AG09309 (cell line): ENCODE measurements at places on chromosomes 7 and 10.

- DNase-seq: no peak
These were observed 6.6 kb upstream of the PON1 start for GRCh38 chr7:95330961-95331337.

DNA sequence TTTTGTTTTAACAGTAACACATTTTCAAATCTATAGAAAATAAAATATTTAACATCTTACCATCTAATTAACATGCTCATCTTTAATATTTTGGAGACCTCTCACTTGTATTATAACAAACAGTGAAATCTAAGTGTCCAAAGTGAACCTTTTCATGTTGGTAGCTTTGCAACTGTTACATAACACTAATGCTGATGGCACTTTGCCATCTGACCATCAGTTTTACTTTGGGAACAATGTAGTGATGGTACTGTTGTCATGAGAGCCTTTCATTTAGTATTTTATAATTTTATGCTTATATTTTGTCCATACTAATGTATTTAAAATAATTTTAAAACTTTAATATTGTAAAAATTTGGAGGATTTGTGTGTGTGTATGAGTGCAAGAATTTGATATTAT is 1017.0 kb upstream of the KCND2 start:
- DNase-seq: no peak

DNA sequence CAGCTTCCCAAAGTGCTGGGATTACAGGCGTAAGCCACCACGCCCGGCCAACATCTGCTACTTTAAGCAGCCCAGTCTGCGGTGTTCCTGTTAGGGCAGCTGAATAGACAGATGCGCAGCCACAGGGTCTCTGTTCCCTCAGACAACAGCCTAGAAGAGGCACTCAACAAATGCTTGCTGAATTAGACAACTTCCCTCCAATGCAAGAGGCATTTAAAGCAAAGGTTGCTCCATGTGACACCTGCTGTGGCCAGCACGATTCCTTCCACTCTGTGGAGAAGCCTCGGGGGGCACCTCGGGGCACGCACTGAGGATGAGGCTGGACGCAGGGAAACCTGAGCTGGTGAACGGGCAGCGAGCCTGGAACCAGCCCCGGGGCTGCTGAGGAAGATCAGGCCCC is 237.8 kb downstream of the MAD1L1 start:
- DNase-seq: no peak

DNA sequence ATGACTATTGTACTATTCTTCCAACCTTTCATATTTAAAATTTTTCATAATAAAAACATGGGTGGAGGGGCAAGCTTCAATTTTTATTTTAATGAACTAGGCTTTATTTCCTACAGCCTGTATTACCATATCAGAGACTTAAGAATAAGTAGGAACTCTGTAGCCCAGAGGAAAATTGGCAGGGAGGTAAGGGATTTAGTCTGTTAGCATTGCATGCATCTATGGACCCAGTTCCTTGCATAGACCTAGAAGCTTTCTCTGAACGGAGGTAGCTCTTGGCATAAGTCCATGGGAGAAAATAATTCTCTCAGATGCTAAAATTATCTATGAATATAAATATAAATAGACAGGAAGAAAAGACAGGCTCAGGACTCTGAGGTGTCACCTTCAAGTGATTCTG is 31.4 kb upstream of the CCDC6 start:
- DNase-seq: no peak

- DNase-seq: no peak
These were observed 63.4 kb upstream of the SRPK2 start for GRCh38 chr7:105452085-105452484.

GRCh38 chr7:130458257-130458656 is 17.4 kb upstream of the CEP41 start:
- no peak for DNase-seq

- no peak for DNase-seq
These were observed 34.0 kb upstream of the JCAD start for GRCh38 chr10:30093303-30093950.

DNA sequence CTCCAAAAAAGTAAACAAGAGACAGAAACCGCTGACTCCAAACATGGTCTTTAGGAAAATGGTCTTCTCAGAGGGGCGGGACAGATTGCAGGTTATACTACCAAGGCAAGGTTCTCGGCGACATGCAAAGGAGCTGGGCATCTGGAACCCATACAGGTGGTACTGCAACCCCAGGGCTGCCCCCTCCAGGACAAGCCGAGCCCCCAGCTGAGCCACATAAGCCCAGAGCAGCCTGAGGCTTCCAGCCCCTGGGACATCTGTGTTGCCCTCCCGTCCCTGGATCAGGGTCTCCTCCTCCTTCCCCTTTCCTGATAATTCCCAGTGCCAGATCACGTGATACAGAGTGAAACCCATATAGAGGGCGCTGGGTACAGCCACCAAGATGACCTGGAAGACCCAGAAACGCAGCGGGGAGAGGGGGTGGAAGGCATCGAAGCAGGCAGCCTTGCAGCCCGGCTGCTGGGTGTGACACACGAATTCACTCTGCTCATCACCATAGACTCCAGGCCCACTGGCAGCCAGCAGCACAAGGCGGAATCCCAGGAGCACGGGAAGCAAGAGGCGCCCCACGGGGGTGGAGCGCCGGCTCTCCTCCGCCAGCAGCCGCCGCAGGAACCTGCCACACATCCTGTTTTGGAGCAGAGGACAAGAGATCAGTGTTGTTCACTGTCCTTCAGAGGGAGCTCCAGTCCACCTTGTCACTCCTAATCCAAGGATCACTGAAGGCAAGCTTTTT is at the start of gene GJC3:
TSS of gene GJC3 (minus strand) at position 627 of the 736 bp plus-strand sequence. CDS start at position 627, 0 bp downstream.
- DNase-seq: no peak

DNA sequence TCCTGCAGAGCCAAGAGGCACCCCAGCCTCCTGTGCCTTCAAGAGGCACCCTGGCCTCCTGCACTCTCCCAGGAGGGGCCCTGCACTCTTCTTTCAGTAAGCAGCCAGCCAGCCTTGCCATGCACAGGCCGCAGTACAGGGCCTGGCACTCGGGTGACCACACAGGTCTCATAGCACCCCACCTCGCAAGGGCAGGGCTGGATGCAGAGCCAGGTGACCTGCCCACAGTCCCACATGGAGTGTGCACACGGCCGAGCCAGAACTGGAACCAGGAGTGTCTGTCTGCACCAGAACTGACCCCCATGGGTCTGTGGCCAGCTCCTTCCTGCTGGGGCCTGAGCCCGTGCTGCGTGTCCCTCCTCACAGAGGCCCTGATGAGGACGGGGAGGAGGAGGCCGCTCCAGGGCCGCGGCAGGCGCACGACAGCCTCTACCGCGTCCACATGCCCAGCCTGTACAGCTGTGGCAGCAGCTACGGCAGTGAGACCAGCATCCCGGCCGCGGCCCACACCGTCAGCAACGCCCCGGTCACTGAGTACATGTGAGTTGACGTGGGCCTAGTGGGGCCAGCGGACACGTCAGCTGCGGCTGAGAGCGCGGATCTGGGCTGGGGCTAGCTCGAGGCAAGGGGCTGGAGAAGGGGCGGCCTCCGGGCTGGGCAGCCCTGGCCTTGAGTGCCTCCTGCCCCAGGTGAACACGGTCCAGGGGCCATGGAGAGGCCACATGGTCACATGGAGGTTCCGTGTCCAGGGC is 26.3 kb downstream of the TTYH3 start:
- no peak for DNase-seq

GRCh38 chr7:15855525-15856109 is 169.1 kb upstream of the MEOX2 start:
- no peak for DNase-seq

DNA sequence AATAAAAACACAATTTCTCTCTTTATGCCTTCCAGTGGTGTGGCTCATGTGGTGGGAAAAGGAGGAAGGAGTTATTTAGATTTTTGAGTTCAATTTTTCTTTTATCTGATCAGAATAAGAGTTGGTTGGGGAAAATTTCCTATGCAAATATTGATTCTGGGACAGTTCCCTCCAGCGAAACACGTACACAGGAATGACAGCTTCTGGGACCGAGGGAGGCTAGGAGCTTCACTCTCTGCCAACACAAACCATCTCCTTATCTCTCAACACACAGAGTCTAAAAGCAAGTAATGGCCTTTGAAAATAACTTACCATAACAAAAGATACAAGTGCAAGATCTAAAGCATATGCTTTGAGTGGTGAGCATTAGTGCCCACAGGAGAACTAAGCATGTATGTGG is 122.7 kb downstream of the RAPGEF5 start:
- DNase-seq: no peak

DNA sequence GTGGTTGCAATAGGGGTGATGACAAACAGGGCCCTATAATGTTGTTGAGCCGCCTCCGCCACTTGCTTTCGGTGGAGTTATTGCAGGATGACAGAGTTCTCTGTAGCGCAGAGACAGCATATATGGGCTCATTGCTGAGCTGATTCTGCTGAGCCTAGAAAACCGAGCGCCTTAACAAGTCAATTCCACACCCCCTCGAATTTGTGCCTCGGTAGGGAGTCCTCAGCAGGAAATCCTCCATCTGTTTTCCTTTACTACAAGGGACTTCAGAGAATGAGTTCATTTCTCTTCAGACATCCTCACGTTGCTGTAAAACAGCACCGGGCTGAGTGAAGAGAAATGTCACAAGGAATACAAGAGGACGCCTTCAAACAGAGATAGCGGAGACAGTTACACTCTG is 90.7 kb upstream of the KIAA1217 start:
- DNase-seq: no peak

DNA sequence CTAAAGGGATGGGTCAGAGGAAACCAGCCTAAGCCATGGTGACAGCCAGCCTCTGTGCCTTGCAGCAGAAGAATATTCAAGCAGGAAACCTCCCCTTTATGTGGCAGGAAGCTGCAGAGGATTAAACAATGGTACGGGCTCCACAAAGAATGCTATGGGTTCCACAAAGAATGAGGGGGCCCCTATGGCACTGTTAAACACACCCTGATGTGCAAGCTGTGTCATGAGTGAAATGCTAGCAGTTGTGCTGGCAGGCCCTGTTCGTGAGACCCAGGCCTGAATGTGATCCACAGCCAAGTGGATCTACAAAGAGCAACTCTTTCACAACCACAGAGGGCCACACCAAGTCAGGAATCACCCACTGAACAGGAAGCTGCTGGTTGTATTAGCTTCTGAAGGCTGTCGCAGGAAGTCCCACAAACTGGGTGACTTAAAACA is 68.9 kb downstream of the MYOF start:
- no peak for DNase-seq

- peak; percentile 43 for DNase-seq
These were observed 56.7 kb downstream of the MKI67 start for GRCh38 chr10:128069351-128070051.

GRCh38 chr10:72477463-72477862 is 122.7 kb upstream of the DNAJB12 start:
- DNase-seq: no peak

- DNase-seq: no peak
These were observed 63.6 kb downstream of the ZRANB1 start for GRCh38 chr10:125005312-125006187.

DNA sequence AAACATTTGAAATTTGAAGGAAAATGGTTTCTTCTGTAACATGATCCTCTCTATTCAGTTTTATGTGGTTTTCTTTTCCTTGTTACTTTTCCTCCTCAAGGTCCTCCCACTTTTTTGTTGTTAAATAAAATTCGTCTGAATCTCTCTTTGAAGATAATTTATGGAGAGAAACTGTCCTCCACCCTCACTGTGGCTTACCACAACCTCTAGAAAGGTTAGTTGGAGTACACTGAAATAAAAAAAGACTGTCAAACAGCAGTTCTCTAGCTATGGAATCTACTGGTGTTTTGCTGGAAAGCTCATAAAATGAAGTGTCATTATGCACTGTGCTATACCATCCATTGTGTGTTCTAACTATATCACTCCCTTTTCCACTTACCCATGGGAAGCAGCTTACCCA is 189.4 kb downstream of the HDAC9 start:
- no peak for DNase-seq

GRCh38 chr10:96670786-96671185 is 49.5 kb downstream of the PIK3AP1 start:
- no peak for DNase-seq

DNA sequence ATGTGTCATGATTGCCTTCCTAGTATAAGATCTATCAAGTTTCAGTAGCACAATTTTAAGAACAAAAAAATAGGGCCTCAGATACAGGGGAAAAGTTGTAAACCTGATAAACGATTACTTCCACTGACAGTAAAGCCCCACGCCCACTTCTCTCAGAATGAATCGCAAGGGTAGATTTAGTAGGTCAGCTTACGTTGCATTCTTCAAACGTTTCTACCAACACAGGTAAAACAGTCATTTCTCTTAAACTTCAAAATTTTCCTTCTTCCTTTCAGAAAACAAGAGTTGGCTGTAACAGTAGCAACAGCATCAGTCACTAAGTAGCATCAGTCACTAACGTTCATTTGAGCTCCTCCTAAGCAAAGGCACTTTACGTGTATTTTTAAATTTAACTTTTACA is 221.5 kb downstream of the ADAM12 start:
- DNase-seq: no peak

- DNase-seq: no peak
These were observed 344.7 kb upstream of the GALNT17 start for GRCh38 chr7:70787286-70787685.

GRCh38 chr10:103986360-103986759 is 19.4 kb downstream of the SLK start:
- DNase-seq: no peak

DNA sequence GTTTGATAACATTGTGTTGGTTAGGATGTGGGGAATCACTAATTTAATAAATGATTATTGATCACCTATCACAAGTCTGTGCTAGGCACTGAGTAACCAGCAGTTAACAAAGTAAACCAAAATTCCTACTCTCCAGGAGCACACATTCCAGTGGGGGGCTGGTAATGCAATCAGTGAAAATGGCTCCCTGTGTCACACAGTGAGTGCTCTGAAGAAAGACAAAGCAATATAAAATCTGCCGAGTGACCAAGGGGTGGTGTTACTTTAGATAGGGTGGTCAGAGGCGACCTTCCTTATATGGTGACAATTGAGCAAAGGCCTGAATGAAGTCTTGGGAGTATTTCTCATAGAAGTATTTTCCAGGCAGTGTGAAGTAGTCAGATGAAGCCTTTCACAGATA is 13.6 kb upstream of the SMC3 start:
- DNase-seq: no peak

DNA sequence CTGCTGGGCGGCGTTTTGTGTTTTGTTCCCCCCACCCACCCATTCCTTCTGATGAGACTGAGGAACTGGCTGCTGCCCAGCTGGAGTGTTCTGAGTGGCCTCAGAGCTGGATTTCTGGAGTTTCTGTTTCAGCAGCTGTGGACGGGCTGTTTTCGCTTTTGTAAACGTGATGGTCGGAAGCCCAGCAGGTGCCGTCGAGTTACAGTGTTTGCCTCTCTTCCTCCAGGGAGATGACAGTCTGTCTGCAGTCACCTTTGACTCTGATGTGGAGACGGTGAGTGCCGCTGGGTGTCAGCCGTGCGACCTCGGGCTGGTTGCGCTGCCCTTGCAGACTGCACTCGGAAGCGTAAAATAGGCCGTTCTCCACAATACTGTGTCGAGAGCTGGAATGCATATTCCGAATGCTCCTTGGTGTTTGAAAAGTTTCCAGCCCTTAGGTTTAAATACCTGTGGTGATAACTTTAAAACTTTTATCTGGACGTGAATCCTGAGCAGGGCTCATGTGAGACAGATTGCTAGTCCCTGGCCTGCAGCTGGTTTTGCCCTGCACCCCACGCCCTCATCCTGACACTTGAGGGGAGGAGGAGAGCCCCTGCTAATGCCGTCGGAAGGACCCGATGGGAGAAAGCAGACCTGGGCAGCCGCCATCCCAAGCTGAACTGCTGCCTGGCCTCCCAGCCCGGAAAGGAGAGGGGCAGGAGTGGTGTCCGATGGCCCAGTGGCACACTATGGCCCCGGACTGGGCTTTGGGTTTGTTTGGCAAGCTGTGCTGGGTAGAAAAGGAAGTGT is 8.3 kb downstream of the IQCE start:
- DNase-seq: no peak
